ENCODE measurements at places on chromosomes 2 and 18.
A peak's percentile ranks its signal among the peaks of the same experiment; 100 is the strongest.

DNA sequence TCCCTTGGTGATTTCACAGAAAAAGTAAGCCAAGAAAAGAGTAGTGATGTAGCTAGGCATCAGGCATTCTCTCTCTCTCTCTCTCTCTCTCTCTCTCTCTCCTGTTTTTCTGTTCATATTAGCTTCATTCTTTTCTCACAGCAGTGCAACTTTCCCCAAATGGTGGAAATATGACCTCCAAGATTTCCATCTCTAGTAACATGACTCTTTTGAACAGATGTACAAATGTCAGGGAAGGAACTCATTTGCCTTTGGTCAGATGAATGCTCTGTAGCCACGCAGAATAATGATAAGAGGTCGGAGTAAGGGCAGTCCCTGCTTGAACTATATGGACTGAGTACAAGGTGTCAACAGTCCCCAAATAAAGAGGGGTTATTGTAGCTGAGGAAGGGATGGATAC lies 316.2 kb downstream of the GALNT13 start:
- no peak for DNase-seq

DNA sequence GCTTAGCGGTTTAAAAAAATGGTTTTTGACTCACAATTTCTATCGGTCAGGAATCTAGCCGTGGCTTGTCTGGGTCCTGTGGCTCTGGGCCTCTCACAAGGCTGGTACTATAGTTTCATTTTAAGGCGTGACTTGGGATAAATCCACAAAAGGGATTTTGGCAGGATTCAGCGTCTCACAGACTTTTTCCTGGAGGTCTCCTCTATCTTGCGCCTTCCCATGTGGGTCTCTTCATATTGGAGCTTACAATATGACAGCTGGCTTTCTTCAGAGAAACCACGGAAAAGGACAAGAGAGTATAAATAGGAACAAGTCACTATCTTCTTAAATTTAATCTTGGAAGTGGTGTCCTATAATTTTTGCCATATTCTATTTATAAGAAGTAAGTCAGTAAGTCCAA lies 250.5 kb downstream of the DSC3 start:
- no peak for DNase-seq

GRCh38 chr2:172596776-172597175 lies 40.9 kb downstream of the PDK1 start:
- DNase-seq = peak; percentile 82

GRCh38 chr2:216878072-216878471 lies 18.2 kb upstream of the TNP1 start:
- no peak for DNase-seq

DNA sequence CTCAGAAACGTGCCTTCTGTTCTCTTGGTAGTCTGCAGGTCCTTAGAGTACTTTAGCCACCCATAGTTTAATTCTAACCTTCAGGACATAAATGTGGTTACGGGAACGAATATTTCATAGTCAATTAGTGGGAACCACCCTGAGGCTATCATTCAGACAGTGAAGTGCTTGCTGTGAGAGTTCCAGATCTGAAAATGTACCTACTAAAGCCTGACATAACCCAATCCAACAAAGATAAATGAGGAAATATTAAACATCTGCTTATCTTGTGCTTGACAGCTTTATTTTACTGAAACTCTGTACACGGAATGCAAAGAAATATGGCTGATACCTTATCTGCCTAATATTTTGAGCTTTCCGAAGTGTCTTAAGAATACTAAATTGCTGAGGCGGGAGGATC lies 43.0 kb downstream of the RAB27B start:
- no peak for DNase-seq

- peak; percentile 67 for DNase-seq
These were observed 1.5 kb upstream of the BCL2L11 start for GRCh38 chr2:111118981-111119821.

GRCh38 chr18:7809455-7809854 lies 242.3 kb downstream of the PTPRM start:
- no peak for DNase-seq

DNA sequence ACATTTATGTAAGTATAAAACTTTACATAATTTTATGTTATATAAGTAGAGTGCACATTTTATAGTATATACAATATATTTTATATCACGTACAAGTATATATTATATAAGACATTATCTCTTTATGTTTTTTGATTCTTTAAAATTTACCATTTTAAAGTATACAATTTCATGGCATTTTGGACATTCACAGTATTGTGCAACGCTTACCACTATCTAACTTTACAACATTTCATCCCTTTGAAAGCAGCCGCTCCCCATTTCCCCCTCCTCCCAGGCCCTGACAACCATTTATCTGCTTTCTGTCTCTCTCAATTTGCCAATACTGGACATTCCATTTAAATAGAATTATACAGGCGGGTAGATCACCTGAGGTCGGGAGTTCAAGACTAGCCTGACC lies 512.5 kb downstream of the TSN start:
- no peak for DNase-seq

GRCh38 chr18:6249170-6249569 lies 165.5 kb downstream of the L3MBTL4 start:
- DNase-seq = peak; percentile 31

DNA sequence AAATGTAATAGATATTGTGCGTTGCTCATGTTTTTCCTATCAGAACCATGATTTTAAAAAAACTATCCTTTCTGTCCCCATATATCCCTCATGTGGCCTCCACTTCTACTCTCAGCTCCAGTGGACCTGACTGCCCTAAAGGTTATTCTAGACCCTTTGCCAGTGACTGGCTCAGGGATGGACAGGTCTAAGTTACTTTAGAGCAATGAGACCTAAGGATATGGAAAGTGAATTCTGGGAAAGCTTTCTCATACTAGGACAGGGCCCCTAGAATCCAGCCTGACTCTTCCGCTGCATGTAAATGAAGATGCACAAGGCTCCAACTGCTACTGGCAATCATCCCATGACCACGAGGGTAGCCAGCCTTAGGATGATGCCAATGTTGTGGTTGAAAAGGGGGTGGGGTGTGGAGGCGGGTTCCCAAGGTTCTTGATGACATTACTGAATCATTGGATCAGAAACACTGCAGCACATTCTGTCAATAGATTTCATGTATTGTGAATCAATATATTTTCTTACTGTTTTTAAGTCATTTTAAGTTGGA lies 21.3 kb downstream of the C2orf69 start:
- DNase-seq = no peak

- no peak for DNase-seq
These were observed 219.5 kb downstream of the SOX11 start for GRCh38 chr2:5911718-5912117.
